Activated T-cell treated with anti-CD3 and anti-CD28 coated beads for 48 hours (primary cell): ENCODE measurements at places on chromosomes 11 and 22.

- no peak for DNase-seq
Measured at GRCh38 chr11:221998-222789, 13.9 kb downstream of the SIRT3 start.

DNA sequence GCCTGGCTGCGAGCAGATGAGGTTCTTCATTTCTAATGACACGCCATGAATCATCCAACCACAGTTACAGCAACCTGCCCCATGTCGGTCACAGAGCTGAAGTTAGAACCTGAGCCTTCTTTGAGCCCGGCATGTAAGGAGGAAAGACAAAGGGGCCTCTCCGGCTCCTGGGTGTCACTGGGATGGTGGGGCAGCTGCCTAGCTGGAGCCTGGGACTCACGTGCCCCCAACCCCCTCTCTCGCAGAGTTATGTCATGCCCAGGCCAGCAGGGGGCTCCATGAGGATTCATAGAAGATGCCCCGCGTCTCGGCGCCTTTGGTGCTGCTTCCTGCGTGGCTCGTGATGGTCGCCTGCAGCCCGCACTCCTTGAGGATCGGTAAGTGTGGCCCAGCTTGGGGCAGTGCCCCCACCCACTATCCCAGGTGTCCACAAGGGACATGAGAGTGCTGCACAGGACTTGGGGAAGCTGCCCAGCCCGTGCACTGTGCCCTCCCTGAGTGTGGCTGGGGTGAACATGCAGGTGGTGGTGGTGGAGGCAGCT, 148.5 kb downstream of the GRIK4 start:
- DNase-seq = peak; percentile 12

GRCh38 chr11:125603207-125603606, 10.6 kb downstream of the STT3A start:
- DNase-seq = no peak

DNA sequence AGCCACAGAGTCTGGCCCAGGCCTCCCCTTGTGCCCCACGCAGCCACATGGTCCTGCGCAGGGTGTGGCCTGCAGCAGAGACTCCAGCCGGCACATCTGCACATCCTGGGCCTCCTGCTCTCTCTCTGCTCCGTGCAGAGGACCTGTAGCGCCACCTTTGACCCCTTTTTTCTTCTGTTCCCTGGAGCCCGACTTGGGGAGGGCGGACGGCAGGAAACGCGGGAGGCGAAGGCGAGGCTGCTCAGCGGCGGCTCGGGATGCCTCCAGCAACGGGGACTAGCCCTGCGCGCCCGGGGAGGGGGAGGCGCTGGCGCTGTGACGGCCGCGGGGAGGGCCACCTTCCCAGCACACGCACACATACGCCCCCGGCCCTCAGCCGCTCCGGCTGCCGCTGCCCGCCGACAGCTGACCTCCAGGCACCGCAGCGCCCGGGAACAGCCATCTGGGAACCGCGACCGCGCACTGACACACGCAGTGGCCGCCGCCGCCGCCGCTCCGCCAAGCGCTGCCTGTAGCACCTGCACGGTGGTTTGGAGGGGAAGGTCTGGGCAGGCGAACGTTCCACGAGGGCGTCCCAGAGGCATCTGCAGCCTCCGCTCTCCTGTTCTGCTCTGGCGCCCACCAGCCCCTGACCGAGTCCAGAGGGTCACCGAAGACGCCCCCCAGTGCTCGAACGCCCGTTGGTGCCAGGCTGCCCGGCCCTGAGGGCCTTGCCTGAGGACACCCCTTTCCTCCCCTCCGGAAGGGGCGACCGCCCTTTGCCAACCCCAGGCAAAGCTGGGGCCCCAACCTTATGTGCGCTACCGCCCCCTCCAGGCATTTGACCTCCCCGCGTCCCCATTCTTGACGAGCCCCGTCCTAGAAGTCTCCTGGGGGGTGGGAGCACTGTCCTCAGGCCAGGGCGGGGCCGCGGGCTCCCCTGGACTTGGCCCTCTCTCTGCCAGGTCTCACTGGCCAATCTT, 16.9 kb upstream of the C22orf42 start:
- DNase-seq = peak; percentile 7

DNA sequence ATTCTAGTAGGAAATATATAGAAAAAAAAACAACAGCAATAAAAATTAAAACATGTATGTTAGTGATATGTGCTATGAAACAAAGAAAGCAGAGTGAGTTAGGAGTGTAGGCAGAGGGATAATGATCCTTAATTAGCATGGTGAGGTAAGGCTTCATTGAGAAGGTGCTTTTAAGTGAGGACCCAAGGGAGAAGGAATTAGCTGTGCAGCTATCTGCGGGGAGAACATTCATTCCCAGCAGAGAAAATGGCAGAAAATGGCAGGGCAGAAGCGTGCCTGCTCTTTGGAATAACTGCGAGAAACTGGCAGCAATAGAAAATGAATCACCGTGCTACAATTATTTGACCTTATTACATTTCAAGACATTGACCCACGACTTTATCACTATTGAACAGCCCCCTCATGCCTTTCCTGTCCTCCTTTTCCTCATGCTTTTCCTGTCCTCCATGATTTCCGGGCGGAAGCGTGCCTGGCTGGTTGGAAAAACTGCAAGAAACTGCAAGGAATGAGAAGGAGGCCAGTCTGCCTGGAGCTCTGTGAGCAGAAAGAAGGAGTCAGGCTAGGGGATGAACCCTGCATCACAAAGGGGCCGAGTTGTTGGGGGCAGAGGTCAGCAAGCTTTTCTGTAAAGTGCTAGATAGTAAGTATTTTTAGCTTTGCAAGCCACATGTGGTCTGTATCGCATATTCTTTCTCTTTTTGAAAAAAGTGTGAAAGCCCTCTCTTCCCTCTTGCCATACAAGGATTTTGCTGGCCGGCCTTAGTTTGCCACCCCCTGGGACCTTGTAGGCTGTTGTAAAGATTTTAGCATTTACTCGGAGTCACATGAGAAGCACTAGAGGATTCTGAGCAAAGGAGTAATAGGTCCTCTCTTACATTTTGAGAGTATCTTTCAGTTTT, 37.1 kb upstream of the SWAP70 start:
- DNase-seq = no peak

DNA sequence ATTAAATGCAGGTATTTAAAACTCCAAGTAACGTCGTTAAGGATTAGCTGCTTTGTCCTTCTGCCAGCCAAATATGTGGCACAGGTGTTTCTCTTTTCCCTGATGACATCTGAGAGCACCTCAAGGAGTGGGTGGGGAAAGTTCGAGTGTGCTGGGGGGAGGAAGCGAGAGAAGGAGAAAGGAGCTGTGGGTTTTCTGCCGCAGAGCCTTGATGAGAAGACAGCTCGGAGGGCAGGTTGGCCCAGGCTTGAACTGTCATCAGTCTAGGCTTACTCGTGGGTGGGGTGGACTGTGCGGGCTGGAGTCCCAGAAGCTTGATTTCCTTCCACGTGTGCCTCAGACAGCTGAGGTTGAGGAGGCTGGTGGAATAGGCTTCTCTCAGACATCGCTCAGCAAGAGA, 15.2 kb upstream of the SORL1-AS1 start:
- peak; percentile 72 for DNase-seq

DNA sequence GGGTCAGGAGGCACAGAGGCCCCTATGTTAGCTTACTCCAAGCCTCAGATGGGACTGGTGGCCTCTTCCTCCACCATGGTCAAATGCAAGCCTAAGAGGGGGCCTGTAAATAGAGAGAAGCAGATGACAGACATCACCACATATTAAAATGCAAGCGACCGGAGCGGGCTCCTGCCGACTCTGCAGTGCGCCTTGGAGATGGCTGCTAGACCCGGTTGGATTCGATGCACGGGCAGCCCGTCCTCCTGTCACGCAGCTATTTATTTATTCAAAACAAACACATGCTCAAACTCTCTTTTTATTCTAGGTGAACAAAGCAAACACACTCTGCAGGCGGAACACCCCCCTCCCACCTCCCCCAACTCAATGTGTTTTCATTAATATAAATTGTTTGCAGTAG, 208.0 kb downstream of the DSCAML1 start:
- no peak for DNase-seq

- DNase-seq = no peak
Measured at GRCh38 chr11:63843041-63843440, 4.1 kb downstream of the MARK2 start.

GRCh38 chr22:28923826-28924732, 40.7 kb downstream of the ZNRF3 start:
- DNase-seq = no peak

DNA sequence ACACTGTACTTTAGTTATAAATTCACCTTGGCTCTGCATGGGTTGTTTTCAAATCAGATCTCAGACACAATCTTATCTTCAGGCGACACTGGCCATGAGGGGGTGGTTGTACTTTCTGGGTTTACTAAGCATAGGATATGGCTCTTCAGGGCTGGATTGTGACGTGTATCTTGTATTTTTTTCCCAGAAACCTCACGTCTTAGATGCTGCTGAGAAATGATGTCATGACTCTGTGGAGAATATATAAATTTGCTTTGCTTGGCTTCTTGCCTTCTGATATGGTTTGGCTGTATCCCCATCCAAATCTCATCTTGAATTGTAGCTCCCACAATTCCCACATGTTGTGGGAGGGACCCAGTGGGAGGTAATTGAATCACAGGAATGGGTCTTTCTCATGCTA, 82.8 kb upstream of the VSTM5 start:
- no peak for DNase-seq

DNA sequence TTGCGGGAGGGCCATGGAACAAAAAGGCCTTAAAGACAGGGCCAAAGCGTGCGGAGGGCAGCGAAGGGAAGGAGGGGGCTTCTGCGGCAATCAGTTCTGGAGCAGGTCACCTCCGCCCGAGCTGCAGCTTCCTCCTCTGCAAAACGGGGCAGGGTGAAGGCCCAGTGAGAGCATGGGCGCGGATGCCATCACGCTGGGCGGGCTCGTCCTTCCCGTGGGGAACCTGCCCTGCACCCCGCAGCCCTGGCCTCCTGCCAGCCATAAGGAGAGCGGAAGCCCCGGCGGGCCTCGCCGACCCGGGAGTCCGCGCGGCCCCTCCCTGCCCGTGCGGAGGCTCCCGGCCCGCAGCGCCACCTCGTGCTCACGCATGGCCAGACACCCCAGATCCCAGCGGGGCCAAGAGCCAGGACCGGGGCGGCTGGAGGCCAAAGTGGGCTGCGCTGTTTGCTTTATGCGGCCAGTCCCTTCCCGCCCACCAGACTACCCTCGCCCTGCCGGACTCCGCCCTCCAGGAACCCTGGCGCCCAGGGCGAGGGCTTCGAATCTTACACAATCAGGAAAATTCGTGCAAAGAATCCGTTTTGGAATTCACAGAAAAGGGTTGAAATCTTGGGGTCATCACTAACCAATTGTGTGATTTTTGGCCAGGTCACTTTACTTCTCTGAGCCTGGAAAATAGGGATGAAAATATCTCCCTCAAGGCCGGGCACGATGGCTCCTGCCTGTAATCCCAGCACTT, 16.1 kb downstream of the TSKU start:
- peak; percentile 75 for DNase-seq

DNA sequence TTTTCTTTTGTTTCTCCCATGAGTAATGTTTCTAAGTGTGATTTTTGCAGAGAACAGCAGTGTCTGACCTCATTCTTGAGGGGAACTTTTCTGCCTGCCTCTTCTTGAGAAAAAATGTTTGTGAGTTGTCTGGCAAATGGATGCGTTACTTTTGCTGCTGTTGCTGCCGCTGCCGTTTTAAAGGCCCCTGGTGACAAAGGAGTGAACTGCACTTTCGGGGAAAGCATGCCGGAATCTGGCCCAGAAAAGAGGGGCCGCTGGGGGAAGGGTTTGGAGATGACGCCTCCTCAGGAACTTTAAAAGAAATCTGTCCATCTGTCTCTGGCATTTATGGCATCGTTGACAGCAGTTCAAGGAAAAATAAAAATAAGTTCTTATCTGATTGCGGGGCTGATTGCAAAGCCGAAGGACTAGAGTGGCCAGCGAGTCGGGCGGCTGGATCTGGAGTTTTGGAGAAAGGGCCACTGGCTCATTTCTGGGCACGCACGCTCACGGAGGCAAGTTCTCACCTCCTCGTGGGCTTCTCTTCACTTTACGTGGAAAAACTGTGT, 16.5 kb downstream of the ZBTB16 start:
- DNase-seq = peak; percentile 32

GRCh38 chr11:114208377-114208776, 87.8 kb upstream of the NNMT start:
- no peak for DNase-seq

DNA sequence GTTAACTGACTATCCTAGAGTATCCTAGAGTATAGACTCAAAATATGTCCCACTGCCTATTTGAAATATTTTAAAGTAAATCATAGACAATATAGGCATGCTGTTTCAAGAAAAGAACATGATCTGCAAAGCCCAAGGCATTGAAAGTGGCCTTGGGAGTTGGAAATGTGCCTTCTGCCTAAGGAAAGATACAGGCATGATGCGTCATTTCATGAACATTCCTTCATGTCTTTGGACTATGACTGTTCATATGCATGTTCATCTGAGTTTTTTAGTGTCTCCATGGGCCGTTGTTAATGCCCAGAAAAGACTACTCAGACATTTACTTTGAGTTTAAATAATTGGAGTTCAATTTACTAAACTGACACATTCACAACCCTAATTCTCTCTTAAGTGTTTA, 69.7 kb upstream of the PRDM11 start:
- no peak for DNase-seq

DNA sequence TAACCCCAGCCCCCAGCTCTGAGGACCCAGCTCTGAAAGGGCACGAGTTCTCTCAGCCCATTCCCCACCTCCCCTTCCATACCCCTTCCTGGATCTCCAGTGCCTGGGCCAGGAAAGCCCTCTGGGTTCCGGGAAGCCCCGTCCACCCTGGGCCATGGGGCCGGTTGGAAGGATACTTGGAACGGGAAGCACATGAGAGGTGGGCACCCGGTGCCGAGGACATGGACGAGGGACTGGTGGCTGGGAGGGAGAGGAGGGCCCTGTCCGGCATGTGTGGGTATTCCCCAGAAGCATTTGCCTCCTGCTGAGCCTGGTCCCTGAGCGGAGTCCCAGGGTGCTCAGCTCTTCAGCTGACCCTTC, 5.2 kb upstream of the HINFP start:
- DNase-seq = no peak

GRCh38 chr22:27424319-27424718, 377.2 kb downstream of the MN1 start:
- DNase-seq = no peak

DNA sequence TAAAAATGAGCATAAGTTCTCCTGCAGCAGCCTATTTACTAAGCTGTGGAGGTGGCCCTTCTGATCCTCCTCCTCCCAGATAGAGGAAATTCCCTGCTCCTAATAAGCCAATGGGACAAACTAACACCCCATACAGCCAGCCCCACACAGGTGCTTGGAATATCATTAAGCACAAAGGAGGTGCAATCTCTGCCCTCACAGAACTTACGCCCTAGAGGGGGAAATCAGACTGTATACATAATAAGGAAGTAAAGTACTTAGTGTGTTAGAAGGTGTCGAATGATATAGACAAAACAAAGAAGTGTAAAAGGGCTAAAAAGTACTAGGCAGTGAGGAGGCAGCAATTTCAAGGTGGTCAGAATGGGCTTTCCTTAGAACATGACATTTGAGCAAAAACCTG, 5.8 kb downstream of the MS4A12 start:
- DNase-seq = no peak
